Renal cortical epithelial cell (primary cell): ENCODE measurements at places on chromosomes 16 and 17.
A peak's percentile ranks its signal among the peaks of the same experiment; 100 is the strongest.

- no peak for DNase-seq
Measured at GRCh38 chr16:9845661-9846361, 336.4 kb downstream of the GRIN2A start.

DNA sequence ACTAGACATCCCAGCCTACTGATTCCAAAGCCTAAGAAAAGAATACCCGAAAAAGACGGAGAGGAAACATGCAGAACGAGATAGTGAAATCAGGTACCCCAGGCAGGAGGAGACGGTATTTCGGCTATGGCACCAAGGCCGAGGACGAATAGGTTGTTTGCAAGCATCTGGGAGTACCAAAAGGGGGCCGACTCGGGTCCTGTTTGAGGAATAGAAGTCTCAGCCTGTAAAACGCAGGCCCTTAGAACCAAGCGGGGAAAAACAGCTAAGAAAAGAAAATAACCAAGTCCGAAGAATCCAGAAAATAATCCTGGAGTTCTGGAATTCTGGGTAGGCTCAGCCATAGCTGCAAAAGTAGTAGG is 537 bp downstream of the SLC35B1 start:
- DNase-seq, result no peak

GRCh38 chr17:4032245-4032644 is 68.0 kb upstream of the ATP2A3 start:
- DNase-seq, result no peak

- no peak for DNase-seq
Measured at GRCh38 chr16:53291757-53292392, 142.4 kb upstream of the RBL2 start.

DNA sequence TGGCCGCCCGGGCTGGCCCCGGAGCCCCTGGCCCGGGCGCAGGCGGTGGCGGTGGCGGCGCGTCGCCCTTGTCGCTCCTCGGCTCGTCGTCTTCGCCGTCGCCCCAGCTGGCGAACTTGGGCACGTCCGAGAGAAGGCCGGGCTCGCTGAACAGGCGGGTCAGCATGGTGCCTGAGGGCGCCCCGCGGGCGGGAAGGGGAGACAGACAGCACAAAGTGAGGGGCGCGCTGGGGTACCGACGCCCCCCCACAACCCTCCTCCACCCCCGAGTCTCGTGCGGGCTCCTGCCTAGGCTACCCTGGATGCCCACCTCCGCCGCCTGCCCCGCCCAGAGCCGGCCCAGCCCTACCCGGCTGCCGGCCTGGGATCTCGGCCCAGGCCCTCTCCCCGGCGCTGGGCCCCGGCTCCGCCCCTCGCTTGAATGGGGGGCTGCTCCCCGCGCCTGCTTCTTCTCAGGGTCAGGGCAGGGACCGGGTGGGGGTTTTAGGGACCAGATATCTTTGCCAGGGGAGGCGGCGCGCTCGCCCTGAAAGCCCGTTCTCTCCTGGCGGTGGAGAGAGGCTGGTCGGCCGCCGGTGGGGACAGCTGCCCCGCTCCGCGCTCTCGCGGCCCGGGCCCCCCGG is 1.2 kb downstream of the NEUROD2 start:
- no peak for DNase-seq

- no peak for DNase-seq
Measured at GRCh38 chr16:3087243-3088235, 11.6 kb downstream of the ZSCAN10 start.

- DNase-seq, result no peak
Measured at GRCh38 chr16:2852731-2853507, 5.1 kb downstream of the PRSS22 start.

GRCh38 chr16:49928176-49929041 is 72.5 kb upstream of the ZNF423 start:
- no peak for DNase-seq

DNA sequence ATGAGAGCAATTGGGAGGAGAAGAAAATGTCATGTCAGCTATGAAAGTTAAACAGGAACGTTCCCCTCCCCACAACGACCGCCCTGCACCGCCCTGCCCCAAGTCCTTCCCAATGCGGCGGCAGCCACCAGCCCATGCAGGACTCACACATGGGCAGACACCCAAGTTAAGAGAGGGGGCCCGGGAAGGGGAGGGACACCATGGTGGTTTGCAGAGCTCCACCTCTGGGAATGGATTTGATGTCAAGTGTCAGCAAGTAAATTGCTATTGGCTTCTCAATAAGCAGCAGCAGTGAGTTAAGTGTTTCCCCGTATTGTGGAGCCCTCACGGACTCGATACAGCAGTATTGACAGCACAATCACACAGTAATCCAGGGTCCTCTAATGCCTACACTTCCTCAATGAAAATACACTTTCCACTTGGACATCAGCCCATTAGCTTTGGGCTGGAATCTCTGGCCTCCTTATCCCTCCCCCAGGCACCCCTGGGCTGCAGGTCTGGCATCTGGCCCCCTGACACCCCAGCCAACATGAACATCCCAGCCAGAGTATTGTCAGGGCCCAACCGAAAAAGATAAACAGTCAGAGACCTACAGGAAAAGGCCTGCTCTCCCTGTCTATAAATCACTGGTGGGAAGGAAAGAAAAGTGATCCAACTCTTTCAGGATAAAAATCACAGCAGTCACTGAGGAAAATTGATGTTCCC is 22.6 kb downstream of the ZFHX3 start:
- DNase-seq, result no peak

DNA sequence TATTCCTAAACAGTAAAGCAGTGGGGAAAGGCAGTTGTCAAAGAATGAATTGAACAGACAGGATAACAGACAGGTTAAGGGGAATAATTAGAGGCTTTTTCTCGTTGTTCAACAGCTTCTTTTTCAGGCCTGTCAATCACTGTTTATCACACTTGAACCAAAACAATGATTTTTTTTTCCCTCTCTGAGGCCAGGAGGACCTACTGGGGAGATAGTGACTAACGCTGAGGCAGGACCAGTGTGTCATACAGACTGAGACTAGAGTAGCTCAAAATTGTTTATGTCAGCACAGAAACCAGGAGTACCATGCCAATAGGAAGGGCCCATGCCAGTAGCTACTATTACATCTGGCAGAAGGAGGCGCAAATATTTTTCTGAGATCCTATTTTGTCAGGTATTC is 41.3 kb upstream of the NLK start:
- no peak for DNase-seq

- DNase-seq, result peak; percentile 11
Measured at GRCh38 chr17:43905985-43906852, 1.1 kb downstream of the MPP2 start.

- no peak for DNase-seq
Measured at GRCh38 chr17:29368926-29369325, 21.2 kb upstream of the TAOK1 start.

GRCh38 chr17:32777436-32777835 is 99.5 kb downstream of the MYO1D start:
- DNase-seq, result no peak
